ENCODE measurements at places on chromosomes 5 and 9.
A peak's percentile ranks its signal among the peaks of the same experiment; 100 is the strongest.

DNA sequence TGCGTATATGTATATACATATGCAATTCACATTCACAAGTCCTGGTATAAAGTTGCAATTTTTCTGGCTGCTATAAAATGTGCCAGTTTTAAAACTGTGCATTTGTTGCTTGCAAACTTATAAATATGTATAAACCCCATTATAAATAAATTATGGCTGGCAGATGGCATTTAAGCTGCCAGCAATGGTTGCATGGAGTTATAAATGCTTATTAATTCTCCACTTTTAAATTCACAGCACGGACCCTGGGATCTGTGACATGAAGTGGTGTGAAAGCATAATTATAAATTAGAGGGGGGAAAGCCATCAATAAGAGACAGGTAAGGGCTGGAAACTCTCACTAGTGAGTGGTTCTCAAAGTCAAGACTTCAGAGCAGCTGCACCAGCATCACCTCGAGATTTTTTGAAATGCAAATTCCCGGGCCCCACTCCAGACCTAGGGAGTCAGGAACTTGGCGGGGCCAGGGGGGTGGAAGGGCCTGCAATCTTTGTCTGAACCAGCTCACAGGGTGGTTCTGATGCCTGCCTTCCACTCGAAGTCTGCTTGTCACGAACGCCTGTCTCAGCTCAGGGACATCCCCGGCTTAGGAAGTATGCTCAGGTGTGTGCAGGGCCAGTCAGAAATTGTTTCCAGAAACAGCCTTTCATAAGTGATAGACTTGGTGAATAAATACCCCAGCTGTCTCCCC is 16.9 kb downstream of the S1PR3 start:
- DNase-seq = no peak

DNA sequence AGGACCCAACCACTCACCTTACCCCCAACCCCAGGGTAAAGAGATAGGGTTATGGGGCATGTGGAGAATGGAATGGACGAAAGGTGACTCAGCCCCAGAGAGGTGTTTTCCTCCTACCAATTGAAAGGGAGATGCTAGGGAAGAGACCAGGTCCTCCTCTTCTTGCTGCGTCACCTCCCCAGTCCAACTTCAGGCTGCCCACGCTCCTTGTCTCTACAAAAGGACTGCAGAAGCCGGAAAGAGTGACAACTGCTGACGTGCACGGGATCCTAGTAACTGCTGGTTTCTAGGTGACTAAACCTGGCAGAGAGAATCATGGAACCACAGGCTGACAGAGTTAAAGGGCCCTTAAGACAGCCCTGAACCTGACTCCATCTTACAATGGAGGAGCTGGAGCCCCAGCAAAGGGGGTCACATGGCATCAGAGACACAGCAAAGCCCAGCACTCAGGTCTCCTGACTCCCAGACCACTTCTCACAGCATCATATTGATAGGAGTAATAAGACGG is 2.2 kb downstream of the GPX3 start:
- no peak for DNase-seq

DNA sequence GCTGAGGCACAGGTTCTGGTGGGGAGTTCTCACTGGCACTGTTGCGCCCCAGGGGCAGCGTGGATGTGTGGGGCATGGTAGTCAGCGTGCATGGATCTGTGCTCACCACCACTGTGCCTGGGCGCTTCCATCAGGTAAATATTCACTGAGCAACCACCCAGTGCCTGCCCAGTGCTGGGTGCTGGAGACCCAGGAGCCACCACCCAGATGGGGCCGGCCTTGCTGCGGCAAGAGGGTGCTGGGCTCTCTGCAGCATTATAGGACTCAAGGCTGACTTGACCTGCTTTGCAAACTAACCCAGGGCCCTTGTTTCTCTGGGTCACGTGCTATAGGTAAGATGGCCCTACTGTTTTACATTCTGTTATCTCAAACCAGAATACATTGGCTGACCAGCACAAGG is 60.5 kb downstream of the DAP start:
- peak; percentile 83 for DNase-seq

GRCh38 chr9:34710023-34710422 is at the start of gene CCL21:
TSS of gene CCL21 (minus strand) at chr9:34710136. CDS start at chr9:34710066, 70 bp downstream.
- no peak for DNase-seq

DNA sequence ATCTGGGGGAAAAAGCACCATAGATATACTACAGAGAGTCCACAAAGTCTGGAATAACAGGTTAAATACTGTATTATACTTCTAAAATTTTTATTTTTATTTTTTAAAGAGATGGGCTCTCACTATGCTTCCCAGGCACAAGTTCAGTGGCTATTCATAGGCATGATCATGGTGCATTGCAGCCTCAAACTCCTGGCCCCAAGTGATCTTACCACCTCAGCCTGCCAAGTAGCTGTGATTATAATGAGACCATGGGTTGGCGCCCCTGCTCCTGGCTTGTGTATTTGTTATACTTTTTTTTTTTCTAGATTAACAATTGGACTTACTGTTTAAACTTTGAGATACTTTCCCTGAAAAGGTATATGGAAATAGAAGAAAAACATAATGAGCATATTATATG is 25.9 kb downstream of the ERBIN start:
- DNase-seq = no peak

- DNase-seq = no peak
Observed at GRCh38 chr9:93126825-93127368, 7.2 kb downstream of the NINJ1 start.

GRCh38 chr9:137083394-137084004 is 3.3 kb upstream of the MAN1B1 start:
- peak; percentile 89 for DNase-seq

GRCh38 chr9:23662320-23662719 is 163.7 kb downstream of the ELAVL2 start:
- DNase-seq = no peak

Data from Karpas-422 (cell line).